ENCODE measurements at places on chromosomes 1 and 21.

- no peak for DNase-seq
These were observed 3.1 kb downstream of the USP48 start for GRCh38 chr1:21779613-21780521.

DNA sequence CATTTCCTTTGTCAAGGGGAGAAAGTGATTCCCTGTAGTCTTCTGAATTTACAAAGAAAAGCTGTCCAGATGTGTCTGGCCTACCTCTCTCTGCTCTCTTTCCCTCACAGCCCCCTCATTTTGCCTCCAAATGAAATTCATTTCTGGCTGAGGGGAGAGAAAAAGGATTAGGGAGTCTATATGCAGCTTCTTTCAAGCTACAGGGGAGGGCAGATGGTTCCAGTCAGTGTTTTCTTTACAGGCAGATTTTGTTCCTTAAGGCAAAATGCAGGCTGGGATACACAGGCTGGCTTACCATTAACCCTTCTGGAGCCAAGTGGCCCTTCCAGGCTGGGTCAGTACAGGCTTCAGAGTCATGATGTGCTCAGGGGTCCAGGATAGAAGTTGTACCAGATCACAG lies 198.1 kb upstream of the USP24 start:
- DNase-seq = no peak

DNA sequence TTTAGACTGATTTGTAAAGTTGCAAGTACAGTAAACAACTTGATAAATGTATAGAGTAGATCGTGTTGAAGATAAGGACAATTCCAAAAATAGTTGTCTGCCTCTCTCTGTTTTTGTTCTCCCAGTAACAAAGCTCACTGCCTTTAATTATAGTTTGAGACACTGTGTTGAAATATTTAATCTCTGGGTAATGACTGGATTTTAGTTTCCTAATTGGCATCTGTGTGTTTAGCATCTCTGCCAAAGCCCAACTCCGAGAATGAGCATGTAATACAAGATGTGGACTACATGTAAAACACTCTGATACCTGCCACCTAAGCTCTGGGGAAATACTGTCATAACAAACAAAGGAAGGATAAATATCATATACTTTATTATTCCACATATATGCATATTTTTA lies 27.7 kb upstream of the SDE2 start:
- no peak for DNase-seq

- DNase-seq = no peak
These were observed 16.8 kb downstream of the GNG4 start for GRCh38 chr1:235632506-235633401.

GRCh38 chr1:188237573-188238348 lies 1409.0 kb downstream of the PLA2G4A start:
- DNase-seq = no peak

- DNase-seq = no peak
These were observed 2.4 kb upstream of the ERRFI1 start for GRCh38 chr1:8028571-8028910.

DNA sequence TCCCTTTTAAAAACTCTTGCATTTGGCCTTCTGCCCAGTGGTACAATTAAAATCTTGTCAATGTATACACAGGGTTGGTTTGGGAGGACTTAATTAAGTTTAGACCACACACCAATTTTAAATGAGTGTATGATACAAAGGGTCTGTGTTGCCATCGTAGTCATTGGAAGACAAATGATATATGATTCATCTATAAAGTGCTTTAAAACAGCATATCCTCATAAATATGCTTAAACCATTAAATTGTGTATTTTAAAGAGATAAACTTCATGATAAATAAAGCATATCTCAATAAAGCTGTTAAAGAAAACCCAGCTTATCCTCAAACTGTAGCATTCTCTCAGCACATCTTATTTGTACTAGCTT lies 69.5 kb downstream of the LUZP1 start:
- no peak for DNase-seq

DNA sequence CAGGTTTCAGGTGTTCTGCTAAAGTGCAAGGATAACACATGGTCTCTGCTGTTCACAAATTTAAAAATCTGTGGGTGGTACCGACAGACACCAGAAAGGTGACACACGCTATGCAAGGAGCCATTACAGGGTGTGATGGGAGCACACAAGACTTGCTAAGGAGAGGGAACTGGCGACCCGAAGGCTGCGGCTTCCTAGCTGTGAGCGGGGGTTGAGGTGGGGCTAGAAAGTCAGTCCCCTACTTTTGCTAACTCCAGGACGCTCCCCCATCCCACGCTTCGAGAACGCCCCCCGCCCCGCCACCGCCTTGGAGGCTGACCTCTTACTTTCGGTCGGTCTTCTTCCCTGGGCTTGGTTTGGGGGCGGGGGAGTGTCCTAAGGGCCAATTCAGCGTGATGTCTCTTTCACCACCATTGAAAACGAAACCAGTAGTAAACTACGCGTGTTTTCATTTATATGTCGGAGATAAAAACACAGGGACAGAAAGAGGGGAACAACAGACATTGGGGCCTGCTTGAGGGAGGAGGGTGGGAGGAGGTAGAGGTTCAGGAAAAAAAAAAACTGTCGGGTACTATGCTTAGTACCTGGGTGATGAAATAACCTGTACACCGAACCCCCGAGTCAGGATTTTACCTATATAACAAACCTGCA lies 1.1 kb downstream of the CKS1B start:
- DNase-seq = no peak

DNA sequence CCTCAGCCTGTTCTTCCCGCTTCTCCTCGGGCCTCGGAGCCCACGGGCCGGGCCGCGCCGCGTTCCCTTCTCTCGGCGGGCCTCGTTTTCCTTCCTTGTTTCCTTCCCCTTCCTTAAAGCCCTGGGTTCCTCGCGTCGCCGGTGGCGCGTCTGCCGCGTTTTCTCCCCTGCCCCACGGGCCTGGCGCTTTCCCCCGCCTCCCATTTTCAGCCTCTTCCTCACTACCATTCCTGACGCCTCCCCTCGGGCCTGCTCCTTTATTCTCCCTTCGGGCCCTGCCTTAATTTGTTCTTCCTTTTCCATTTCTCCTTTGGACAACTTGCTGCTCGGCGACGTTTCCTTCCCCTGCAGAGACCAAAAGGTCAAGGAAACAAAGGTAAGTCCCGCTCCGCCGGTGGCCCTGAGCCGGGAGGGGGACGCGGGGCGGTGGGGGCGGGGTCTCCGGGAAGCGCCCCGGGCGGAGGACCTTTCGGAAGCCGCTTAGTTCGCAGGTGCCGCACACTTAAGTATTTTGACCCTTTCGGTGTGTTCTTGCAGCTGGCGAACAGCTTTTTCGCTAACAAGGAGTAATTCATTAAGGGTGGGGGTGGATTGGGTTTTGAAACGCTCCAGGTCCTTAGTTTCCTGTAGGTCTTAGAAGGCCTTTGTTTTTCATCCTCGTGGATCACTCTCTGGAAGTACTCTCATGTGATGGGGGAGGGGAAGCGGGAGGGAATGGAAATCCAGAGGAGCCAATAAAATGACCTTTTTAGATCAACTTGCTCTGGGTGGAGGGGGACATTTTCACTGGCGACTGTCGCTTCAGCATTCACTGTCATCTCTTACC lies 780 bp downstream of the YTHDF2 start:
- peak; percentile 5 for DNase-seq
